ENCODE measurements at places on chromosomes 1 and 21.

DNA sequence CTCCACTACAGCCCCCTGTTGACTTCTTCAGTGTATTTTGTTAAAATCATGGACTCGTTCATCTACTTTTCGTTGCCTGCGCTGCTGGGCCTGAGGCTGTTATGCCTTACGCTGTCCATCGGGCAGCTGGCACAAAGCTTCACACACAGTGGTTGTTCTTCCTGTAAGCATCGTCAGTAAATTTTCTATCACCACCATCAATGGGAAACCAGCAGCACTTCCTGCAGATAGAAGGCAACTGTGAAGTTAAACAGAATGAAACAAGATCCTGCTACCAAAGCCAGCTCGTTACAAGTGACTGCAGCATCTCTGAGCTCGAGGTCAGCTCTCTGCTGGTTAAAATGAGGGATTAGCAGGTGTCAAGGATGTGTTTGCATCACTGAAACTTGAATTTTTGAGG, 21.9 kb upstream of the PADI6 start:
- no peak for DNase-seq

DNA sequence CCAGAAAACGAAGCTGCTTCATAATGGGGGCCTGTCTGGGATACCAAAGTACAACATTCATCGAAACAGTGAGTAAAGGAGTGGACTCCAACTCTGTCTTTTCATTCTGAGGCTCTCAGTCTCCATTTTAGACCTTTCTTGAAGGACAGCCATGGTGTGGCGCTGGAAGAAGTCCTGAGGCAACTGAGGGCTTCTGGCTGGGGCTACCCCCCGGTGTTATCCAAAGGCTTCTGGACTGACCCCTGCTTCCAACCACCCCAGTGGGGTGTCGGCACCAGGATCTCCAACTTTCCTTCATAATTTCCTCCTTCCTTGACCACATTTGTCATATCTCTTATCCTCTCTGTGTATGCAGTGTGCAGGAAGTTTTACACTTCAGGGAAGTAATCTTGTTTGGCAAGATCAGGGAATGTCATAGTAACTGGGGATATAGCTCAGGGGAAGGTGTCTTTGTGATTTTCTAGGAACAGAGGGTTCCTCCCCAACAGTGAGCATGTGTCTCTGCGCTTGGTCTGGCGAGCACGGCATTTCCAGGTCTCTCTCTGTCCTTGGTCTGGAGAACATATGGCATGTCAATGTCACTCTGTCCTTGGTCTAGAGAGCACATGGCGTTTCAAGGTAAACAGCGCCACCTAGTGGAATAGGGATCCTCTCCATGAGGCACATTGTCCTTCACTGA, 19.4 kb upstream of the BSDC1 start:
- DNase-seq = peak; percentile 91

DNA sequence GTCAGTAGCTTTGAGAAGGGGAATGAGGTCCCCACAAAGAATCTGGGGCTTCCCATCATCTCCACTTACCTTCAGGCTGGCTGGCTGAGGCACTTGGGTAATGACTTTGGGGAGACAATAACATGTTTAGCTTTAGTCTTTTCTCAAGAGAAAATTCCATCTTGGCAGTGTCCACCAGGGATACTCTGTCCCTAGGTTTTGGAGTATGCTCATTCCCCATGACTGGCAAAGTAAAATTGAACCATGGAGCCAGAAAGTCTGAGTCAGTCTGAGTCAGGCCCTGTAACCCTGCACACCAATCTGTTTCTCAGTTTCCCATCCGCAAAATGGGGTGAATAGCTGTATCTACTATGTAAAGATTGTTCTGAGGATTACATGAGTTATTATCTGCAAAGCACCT, 28.2 kb downstream of the RUNX1 start:
- DNase-seq = no peak

- DNase-seq = no peak
Observed at GRCh38 chr1:36585569-36586548, 103.1 kb upstream of the CSF3R start.

Measured in iPS DF 6.9 (cell line).